Psoas muscle (tissue), 8 donors: ENCODE measurements at places on chromosomes 2 and 18. TPM values are rescaled to one million over a fixed set of nuclear protein-coding genes. Genes with fewer than 3 reads are reported as not detected.

DNA sequence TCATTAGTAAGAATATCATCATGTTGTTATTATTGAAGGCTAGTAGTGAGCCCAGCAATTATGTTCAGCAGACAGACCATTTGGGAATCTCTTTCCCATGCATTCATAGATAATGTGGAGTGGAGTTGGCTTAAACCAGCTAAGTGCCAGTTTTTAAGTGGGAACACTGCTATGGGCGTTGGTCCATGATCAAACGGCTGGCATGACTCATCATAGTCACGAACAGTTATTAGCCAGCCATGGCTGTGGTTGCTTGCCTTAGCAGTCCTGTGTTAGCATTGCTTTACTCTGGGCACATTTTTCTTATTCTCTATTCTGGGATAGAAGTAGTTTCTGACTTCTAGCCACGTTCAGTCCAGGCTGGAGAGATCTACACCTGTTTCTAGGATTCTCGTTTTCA lies 17.7 kb downstream of the EIF4E2 start:
- no peak for DNase-seq

DNA sequence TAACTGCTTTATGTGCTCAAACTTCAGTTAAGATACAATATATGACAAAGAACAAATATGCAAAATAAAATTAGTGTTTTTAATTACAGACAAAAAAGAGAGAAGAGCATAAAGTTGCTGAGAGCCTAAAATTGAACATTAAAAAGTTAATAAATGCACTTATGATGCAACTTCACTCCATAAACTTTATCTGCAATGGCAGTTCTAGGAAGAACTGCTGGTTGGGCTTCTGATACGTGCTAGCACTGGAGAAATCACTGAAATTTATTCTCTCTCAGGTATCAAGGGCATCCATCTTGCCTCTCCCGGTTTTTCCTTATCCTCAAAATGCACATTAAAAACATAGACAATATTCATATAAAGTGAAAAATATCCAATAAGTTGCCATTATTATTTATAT lies 35.7 kb downstream of the MYO3B start:
- no peak for DNase-seq

MDH1B gene
- polyA plus RNA-seq: 0.14 TPM

- no peak for DNase-seq
Observed at GRCh38 chr18:44783371-44783770, 102.7 kb downstream of the SETBP1 start.

RAX gene
- polyA plus RNA-seq: not detected

DNA sequence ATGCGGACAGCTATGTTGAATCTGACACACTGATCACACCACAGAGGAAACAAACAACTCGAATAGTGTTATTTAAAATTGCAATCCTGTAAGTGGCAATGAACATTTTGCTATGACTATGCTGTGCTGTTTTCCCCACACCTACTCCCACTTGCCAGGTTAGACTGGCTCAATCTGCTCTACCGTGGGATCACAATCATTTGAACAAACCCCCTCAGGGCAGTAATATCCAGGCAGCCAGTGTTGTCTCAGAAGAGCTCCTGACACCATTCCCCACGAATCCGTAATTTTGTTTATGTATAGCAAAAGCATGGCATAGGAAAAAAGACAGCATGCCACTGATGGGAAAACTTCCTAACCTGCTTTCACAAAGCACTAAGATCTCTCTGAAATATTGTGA lies 284.3 kb downstream of the ERBB4 start:
- DNase-seq: no peak

GRCh38 chr2:181372646-181373040 lies 84.5 kb upstream of the ITGA4 start:
- DNase-seq: no peak

DNA sequence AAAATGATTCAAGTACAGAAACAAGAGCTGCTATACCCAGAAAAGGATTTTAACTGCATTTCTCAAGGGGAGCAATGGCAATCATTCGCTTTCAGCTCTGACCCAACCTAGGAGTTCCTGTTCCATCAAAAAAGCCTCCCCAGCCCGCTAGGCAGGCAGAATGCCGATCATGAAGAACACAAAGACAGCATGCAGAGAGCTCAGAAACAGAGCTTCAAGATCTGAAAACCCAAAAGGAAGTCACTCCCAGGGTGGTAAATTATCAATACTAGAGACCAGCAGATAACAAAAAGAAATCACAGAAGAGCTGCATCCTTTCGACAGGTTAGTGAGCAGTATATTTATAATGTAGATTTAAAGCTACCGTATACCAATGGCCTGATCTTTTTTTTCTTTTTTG lies 84.8 kb upstream of the CRIM1 start:
- DNase-seq: no peak
